ENCODE measurements at places on chromosomes 16 and 17.

DNA sequence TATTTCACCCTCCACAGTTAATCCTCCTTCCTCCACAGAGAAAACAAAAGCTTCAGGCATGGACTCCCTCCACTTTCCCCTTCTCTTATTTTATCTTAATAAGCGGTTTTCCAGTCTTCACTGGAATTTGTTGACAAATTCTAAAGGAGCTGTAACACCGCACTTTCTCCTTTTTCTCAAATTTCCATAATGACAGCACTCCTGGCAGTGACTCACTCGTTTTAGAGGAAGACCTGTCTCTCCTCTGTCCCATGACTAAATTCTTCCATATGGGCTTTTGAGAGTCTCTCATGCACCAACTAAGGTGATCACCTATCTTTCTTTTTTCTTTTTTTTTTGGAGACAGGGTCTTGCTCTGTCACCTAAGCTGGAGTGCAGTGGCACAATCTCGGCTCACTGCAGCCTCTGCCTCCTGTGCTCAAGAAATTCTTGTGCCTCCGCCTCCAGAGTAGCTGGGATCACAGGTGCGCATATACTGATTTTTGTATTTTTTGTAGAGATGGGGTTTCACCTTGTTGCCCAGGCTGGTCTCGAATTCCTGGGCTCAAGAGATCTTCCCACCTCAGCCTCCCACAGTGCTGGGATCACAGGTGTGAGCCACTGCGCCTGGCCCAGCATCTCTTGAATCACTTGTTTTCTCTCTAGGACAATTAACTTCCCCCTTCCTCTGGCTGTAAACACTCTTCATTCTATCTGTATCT is 7.7 kb downstream of the ITGAM start:
- no peak for DNase-seq

DNA sequence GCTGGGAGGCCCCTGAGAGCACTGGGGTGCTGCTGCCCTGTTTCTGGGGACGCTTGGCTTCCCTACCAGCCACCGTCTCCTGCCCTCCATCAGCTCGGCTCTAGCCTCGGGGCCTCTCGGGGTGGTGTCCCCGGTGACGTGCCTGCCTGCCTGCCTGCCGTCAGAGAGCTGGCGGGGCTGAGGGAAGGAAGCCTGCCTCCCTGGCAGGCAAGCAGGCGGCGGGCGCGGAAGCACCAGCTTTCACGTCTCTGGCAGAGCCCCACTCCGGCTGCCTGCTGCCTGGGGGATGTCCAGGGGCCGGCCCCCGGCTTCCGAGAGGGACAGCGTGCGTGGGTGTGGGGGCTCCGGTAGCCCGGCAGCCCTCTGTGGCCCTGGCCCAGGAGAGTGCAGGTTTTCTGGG is 9.3 kb downstream of the CENPX start:
- no peak for DNase-seq

GRCh38 chr17:72617557-72617956 is 474.9 kb downstream of the SLC39A11 start:
- no peak for DNase-seq

GRCh38 chr17:40242774-40243173 is 23.7 kb downstream of the WIPF2 start:
- DNase-seq = no peak

GRCh38 chr17:72976971-72977770 is 115.3 kb downstream of the SLC39A11 start:
- DNase-seq = no peak

DNA sequence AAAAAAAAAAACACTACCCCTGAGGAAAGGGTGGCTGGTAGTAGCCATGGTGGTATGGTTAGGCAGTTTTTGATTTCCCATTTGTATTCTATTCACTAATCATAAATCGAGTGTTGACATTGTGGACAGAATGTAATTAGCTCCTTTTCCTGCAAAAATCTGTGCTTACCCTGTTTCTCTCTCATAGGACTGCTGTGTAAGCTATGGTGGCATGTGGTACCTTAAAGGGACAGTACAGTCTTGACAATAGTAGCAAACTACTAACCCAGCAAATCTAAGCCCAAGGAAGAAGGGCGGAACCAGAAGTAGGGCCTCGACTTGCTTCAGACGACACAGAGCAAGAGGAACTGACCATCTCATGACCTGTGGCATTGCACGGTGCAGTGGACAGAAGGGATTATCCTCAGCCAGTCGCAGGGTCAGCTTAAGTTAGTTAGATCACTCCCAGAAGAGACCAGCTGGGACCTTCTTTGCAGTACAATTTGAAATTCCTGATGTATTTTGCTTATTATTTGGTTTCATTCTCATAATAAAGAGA is 36.3 kb downstream of the POLR3E start:
- no peak for DNase-seq

DNA sequence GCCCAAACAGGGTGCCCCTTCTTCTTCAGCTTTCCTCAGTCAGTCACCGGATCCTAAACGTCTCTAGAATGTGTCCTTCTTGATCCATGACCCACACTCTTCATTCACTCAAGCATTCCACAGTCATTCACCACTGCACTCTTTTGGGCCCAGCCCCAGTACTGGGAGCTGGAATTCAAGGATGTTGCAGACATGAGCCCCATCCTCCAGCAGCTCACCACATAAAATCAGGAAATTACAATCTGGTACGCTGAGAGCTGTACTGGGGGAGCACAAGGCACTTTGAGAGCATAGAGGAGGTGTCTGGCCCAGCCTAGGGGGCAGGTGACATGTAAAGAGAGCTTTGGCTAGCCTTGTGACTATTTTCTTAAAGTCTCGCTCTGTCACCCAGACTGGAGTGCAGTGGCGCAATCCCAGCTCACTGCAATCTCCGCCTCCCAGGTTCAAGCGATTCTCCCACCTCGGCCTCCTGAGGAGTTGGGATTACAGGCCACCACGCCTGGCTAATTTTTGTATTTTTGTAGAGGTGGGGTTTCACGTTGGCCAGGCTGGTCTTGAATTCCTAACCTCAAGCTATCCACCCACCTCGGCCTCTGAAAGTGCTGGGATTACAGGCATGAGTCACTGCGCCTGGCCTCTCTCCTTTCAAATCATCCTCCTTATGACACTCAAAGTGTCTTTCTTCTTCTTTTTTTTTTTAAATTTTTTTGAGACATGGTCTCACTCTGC is 18.7 kb downstream of the CES4A start:
- no peak for DNase-seq

DNA sequence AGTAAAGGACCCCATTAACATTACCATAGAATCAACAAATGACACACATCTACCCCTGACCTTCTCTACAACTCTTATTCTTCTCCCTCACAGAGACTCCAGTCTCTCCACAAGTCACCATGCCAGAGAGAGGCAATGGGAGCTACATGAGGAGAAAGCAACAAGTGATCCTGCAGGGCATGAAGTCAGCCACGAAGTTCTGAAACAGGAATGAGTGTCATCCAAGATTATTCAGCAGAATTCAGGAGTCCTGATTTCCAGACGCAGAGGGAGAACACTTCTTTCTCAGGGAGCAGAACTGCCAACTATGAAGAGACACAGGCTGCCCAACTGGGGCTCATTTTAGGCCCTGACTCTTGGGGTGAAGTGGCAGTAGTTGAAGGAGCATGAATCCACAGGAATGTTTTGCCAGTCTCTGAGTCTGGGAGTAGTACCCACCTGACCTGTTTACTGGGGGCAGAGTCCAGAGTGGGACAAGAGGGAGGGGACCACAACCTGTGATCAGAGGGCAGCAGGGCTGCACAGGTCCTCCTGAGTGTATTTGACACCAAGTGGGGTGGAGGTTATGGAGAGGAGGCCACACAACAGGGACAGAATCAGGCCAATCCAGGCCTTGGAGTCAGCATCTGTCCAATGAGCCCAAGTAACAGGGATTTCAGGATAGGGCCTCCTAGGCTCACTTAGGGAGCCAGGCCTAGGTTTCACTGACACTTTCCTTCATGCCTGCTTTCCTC is 2.4 kb upstream of the MTMR4 start:
- DNase-seq = no peak

GRCh38 chr16:56564793-56565477 is at the start of gene MT4:
Gene MT4, plus strand, starts transcription at chr16:56565073. Its CDS starts 56 bp downstream, at chr16:56565129.
- DNase-seq = no peak

All from activated naive CD4-positive, alpha-beta T cell (primary cell).